ENCODE measurements at places on chromosomes 4 and X. TPM values are rescaled to one million over a fixed set of nuclear protein-coding genes. Genes with fewer than 3 reads are reported as not detected.

The CDX4 gene
- not detected for total RNA-seq

The SSX4B gene
- not detected for total RNA-seq

The LNX1 gene
- total RNA-seq: 1.6 TPM

The SRPK3 gene
- total RNA-seq: not detected

The BCLAF3 gene
- total RNA-seq: 11.0 TPM

The DCAF16 gene
- 27.1 TPM for total RNA-seq

The ATOH1 gene
- total RNA-seq: not detected

The SYNPO2 gene
- total RNA-seq: 3.4 TPM

The OPN1LW gene
- not detected for total RNA-seq

The CD40LG gene
- total RNA-seq: not detected

The FGF2 gene
- total RNA-seq: 79.5 TPM

The LRCH2 gene
- 11.1 TPM for total RNA-seq

The SPANXA2 gene
- total RNA-seq: not detected

The MAGEB17 gene
- total RNA-seq: not detected

The PCDH18 gene
- 210 TPM for total RNA-seq

The FGD1 gene
- total RNA-seq: 11.9 TPM

The RS1 gene
- total RNA-seq: not detected

The SPANXC gene
- not detected for total RNA-seq

The SPANXD gene
- total RNA-seq: not detected

The HS6ST2 gene
- not detected for total RNA-seq

The SPACA5 gene
- total RNA-seq: not detected

The CTAG2 gene
- total RNA-seq: not detected

The USP27X gene
- 2.9 TPM for total RNA-seq

The ART3 gene
- not detected for total RNA-seq

The SFRP2 gene
- 1.8 TPM for total RNA-seq

The PABPC1L2B gene
- total RNA-seq: not detected

The ITGB1BP2 gene
- total RNA-seq: 6.2 TPM

The TMEM35A gene
- 14.4 TPM for total RNA-seq

The MAGEE2 gene
- total RNA-seq: not detected

The RFC1 gene
- 78.5 TPM for total RNA-seq

The GPR34 gene
- not detected for total RNA-seq

The HSPA4L gene
- total RNA-seq: 10.7 TPM

The FATE1 gene
- total RNA-seq: not detected

The F9 gene
- total RNA-seq: not detected

The APELA gene
- not detected for total RNA-seq

The EDA2R gene
- 9.2 TPM for total RNA-seq

The GLUD2 gene
- 1.4 TPM for total RNA-seq

The NLGN3 gene
- 1.5 TPM for total RNA-seq

The THAP6 gene
- 44.6 TPM for total RNA-seq

The AFF2 gene
- 6.6 TPM for total RNA-seq

The RIBC1 gene
- 1.6 TPM for total RNA-seq

The CHRDL1 gene
- 1.2 TPM for total RNA-seq

The AMOT gene
- 11.0 TPM for total RNA-seq

The IL21 gene
- total RNA-seq: not detected

The SSX3 gene
- total RNA-seq: not detected

The PPBP gene
- total RNA-seq: not detected

The COL4A6 gene
- 1.3 TPM for total RNA-seq

The PNMA3 gene
- total RNA-seq: under 0.01 TPM

The TNMD gene
- total RNA-seq: 0.90 TPM

The KLB gene
- not detected for total RNA-seq

The USP38 gene
- 23.5 TPM for total RNA-seq

All from fibroblast of the aortic adventitia (primary cell).